Activated T-helper 1 cell treated with anti-CD3 and anti-CD28 coated beads, Interleukin-12 subunit alpha, Interleukin-12 subunit beta, Interleukin-2, Interleukin-4 antibody, amounts not matched to agents 30 ng/mL and 10 ng/mL and 1 ng/mL, durations not matched to agents 14 hours and 24 hours and 36 hours (primary cell): ENCODE measurements at places on chromosomes 1 and 21.

DNA sequence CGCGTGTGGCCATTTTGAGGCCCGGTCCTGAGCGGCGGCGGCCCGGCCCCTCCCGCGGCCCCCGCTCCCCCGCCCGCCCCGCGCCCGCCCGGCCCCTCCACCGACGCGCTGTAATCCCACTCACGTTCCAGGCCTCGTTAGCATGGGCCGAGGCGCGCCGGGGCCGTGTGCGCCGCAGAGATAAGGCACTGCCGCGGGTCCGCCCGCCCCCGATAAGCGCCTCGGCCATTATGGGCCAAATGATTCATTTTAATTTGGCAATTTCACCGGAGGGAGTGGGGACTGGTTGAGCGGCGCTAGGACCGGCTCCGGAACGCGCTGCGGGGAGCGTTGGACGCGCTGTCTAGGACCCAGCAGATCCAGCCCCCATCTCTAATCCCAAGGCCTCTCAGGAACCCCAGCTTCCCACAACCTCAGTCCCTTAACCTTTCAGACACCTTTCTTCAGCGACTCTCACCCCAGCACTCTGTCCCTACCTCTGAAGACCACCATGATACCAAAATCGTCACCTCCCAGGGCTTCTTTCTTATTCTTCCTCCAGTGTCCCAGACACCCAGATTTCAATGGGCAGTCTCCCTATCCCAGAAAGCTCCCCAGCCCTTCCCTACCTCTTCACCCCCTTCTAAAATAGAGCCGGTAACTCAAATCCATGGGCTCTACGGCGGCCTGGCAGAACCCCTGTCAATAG is at the start of gene TAL1:
TAL1 (minus strand) TSS at position 39 of the 688 bp plus-strand sequence. CDS start 6,337 bp downstream, outside the sequence.
- no peak for DNase-seq

GRCh38 chr1:99691175-99691574 is 45.3 kb downstream of the PALMD start:
- DNase-seq, result no peak

- no peak for DNase-seq
Observed at GRCh38 chr1:232728507-232729263, 76.5 kb upstream of the MAP10 start.

GRCh38 chr1:42456754-42457089 is 379 bp downstream of the PPCS start:
- DNase-seq, result peak; percentile 65

DNA sequence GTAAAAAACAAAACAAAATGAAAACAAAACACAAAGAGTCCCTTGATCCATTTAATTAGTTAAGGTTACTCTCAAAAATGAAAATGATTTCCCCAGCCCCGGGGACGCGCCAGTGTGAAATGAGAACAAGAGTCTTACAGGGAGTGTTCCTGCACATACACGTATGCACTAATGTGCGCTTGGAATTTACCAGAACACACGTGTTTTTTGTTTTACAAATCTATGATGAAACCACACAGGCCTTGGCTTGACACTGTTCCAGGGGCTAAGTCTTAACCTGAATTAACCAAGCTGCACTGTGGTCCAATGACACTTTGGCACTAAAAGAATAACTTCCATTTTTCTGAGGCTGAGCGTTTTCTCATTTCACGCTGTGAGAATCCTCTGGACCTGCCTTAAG is 63.7 kb downstream of the SLC45A1 start:
- no peak for DNase-seq

DNA sequence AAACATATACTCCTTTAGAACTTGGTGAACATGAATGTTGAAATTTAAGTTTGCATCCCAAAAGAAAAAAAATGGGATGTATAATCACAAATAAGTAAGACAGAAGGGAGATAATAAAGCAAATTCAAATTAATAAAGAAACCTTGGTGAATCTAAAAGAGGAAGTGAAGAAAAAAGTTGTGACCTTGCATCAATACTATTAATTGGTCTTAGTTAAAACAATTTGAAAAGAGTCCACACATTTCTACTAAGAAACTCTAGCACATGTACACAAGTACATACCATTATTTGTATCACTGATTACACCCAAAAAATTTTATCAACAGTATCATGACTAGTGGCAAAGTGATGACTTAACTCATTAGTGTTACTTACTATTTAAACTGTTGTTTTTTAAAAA is 80.4 kb upstream of the SCYL3 start:
- no peak for DNase-seq

DNA sequence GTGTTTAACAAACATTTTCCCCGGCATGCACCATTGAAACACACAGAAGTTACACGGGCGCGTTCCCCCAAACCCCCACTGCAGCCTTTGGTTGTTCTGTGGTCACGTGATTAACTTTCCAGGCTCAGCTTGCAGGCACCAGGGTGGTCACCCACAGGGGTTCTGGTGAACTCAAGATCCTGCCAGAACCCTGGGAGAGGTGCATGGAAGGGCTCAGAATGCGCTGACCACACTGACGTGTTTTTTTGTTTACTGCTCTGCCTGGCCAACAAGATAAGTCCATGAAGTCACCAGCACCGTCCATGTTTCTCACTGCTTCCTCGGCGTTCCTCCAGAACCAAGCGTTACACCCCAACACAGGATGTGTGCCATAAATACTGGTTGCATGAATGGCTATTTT is 229.5 kb upstream of the VAMP3 start:
- no peak for DNase-seq

- DNase-seq, result no peak
Observed at GRCh38 chr21:46160907-46161632, 5.7 kb upstream of the FTCD start.

DNA sequence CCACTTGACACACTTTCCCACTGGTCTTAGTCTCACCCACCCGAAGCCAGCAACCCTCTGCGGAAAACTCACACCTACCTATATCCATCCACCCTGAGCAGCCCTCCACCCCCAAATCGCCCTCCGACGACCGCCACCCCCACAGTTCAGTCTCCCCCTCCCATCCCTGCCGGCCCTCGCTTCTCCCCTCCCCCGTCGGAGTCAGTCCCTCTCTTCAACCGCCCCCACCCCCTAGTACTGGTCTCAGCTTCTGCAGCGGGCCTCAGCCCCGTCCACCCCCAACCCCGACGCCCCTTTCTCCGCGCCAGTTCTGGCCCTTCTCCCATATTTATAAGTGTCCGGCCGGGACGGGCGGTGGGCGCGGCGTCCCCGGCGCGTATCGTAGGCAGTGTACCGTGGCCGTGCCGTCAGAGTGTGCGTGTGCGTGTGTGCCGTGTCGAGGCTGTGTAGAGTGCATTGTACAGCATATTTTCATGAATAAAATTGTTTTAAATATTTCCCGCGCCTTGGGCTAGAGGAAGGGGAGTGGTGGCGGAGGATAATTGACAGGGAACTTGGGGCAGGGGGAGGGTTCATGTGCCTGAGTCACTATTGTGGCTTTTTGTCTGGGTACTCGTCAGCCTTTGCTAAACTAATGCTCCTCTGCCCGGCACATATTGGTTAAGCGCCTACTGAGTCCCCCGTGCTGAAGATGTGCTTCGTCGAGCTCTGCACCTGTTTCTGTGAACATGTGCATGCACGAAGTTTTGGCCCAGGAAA is 22.0 kb downstream of the FOXO6 start:
- no peak for DNase-seq

DNA sequence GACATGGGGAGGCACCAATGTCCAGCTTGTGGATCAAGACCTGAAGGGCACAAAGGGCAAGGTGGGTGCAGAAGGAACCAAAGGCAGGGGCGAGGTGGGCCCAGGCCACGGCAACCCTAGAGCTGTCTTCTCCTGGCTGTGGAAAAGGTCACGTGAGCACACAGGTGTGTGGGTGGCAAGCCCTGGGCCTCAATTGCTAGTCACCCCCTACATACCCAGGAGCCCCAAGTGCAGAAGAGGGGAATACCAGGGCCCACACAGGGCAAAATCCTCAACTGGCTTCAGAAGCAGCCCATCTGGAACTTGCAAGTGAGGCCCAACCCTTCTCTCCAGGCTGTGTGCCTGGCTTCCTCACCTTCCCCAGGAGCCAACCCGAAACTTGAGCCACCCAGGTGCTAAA is 25.6 kb downstream of the ZBTB17 start:
- DNase-seq, result no peak

DNA sequence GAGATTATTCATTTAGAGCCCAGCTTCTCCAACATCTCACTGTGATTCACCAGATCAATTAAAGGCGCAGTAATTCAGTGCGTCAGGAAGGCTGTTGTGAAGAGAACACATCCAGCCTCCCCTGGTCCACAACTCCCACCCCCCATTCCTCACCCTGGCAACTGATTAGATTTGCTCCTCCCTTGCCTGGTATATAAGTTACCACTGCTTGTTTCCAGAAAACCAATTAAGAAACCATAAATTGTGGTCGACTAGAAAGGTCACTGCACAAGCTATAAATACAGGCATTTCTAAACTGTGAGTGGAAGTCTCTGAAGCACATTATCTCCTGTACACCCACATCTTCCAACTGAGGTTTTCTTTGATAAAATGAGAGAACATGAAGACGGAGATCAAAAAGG is 41.9 kb downstream of the FAM163A start:
- no peak for DNase-seq

DNA sequence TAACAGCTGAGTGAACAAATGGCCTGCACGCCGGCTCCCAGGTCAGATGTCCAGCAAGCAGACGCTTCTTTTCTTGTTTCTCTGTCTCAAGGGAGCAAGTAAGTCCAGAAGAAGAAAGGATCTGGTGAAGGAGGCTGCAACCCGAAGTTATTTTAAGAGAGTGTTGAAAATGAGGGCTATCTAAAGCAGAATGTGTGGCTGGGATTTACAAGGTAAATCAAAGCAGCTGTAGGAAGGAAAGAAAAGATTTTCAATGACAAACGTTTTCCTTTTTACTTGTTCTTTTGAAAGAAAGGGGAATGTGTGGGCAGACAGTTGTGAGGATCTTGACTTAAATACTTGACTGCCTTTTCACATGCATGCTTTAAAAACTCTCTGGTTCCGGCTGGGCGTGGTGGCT is 311.5 kb downstream of the KIF26B start:
- no peak for DNase-seq

DNA sequence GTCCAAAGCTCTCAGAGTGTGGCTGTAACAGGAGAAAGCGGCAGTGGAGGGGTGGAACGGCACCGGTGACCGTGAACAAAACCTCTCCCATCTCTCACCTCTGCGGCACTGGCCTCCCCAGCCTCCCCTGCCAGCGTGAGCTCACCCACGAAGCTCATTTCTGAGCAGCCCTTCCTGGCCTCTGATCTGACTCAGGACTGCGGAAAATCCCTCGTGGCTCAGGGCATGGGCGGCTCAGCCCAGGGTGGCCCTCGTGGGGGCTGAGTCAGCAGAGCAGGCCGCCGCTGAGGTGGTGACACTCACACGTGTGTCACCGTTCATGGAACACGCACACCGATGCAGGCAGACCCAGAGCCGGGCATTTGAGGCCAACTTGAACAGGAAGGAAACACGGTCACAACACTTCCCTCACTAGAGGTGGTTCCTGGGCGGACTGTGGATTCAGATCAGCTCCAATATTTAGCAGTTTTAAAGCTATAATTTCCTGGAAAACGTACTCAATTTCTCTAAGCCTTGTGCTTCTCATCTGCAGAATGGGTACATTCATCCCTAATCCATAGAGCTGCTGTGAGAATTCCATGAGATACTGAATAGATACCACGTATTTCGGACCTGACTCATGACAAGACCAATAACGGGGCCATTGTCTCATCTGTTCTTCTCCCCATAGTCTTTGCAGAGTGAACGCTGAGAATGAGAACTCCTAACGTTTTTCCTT is 115.0 kb upstream of the TMPRSS2 start:
- DNase-seq, result no peak

GRCh38 chr1:63023171-63023570 is 239.2 kb downstream of the ATG4C start:
- DNase-seq, result no peak

GRCh38 chr1:23114424-23115079 is 54.1 kb downstream of the LUZP1 start:
- DNase-seq, result no peak

DNA sequence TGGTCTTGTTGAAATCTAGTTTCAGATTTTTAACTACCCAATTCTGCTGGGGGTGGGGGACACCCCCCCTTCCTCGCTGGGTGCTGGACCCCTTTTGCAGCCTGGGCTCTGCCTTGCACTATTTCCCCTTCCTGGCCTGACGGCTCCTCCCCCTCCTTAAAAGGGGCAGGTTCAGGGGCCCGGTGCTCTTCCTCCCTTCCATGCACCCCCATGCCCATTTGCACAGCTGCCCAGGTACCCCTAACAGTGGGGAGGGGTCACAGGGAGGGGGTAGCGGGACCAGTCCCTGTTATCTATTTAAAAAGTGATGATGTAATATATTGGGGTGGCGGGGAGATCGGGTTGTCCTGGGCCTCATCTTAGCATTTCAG is 15.3 kb downstream of the ZBTB7B start:
- DNase-seq, result no peak

- no peak for DNase-seq
Observed at GRCh38 chr1:10325521-10325920, 73.3 kb upstream of the PGD start.

GRCh38 chr1:205700865-205701401 is 20.6 kb upstream of the SLC45A3 start:
- no peak for DNase-seq

DNA sequence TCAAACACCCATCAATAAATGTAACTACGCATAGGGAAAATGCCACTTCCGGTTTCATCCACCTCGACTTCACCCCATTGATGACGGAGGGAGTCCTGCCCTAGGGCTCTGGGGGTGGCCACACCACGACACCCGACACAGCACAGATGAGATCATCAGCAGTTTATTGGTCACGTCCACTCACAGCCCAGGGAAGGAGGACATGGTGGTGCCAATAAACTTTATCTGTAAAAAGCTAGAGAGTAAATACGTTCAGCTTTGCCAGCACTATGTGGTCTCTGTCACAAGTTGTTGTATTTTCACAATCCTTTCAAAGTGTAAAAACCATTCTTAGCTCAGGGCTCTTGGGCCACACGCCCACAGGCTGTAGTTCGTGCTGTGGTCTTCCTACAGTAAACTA is 16.3 kb downstream of the SETD4 start:
- DNase-seq, result no peak

- no peak for DNase-seq
Observed at GRCh38 chr1:116179419-116179818, 68.2 kb downstream of the MAB21L3 start.

DNA sequence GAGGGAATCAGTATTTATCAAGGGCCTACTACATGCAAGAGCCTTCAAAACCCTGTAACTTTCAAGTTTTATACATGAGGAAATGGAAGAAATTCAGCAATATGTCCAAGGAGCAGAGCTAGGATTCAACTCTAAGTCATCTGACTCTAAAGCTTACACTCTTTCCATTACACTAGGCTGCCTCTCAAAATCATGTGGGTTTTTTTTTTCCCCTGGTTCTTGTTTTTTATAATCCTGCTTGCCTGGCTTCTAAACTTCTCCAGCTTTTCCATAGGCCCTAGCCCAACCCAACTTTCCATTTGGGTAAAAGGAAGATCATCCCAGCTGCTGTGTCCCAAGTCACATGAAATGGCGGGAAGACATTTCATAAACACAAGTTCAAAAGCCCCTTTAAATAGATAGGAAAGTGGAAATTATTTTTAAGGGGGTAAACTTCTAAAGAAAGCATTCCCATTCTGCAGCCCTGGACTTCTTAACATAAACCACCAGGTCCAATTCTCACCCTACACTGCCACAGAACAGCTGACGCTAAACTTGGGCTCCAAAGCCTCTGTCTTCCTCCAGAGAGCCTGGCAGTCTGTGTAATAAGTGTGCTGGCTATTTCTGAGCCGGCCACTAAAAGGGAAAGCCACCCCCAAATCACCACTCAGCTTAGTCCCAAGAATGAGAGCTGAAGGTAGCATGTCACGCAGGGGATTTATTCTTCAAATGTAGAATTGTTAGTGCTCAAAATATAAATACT is 46.9 kb downstream of the ITPKB start:
- DNase-seq, result no peak
